Uterus (tissue), 4 donors: ENCODE measurements at places on chromosomes 4 and X. TPM values are rescaled to one million over a fixed set of nuclear protein-coding genes. Genes with fewer than 3 reads are reported as not detected.

VCX3A gene
- not detected for total RNA-seq

PITX2 gene
- not detected for total RNA-seq

XPNPEP2 gene
- total RNA-seq, result 2.9 TPM

JAKMIP1 gene
- 0.48 TPM for total RNA-seq

MSX1 gene
- 33.0 TPM for total RNA-seq

SEPSECS gene
- total RNA-seq, result 22.8 TPM

FAM47E gene
- total RNA-seq, result 1.4 TPM

PROM1 gene
- 24.6 TPM for total RNA-seq

SPANXN4 gene
- not detected for total RNA-seq

PNMA6F gene
- total RNA-seq, result not detected
